GM12892 (cell line): ENCODE measurements at places on chromosomes 5 and 9.

- no peak for DNase-seq
These were observed 74.4 kb upstream of the FCN1 start for GRCh38 chr9:134991808-134992754.

DNA sequence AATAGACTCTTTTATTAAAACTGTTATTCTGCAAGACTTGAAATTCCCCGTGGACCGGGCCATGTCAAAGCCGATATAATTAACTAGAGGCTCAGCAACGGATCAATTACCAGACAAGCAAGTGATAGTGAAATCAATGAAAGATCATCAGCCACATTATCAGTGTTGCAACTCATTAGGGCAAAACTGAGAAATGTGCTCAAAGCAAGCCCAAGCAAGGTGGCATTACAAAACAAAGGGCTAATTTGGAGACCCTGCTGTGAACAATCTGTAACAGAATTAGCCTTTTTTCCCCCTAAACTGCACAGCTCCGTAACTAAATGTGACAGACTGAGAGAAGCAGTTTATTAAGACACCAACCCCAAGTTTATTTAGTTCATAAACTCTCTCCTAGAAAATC lies 140.3 kb downstream of the BNC2 start:
- no peak for DNase-seq

GRCh38 chr9:89350988-89351557 lies 32.8 kb downstream of the SECISBP2 start:
- DNase-seq = no peak

- no peak for DNase-seq
These were observed 1.7 kb downstream of the ADAMTS19 start for GRCh38 chr5:129461711-129462332.

DNA sequence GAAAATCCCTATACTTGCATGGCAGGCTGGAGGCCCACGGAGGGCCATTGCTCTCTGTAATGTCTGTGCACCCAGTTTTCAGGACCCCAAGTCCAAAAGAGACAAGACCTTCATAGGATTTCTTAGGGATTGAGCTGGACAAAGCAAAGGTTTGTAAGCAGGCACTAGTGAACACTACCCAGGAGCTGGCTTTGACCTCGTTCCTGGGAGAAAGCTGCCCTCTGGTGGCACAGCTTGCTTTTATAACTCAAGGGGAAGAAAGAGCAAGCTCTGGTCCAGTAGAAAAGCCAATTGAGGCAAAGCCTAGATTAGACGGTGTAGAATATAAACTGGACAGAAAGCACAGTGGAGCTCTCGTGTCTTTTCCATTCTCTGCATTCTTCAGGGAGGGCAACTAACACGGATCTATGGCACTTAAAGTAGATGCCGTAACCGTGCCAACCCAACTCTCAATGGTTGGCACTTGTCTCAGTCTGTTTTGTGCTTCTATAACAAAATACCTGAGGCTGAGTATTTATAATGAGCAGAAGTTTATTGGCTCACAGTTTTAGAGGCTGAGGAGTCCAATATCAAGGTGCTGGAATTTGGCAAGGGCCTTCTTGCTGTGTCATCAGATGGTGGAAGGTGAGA lies 7.9 kb downstream of the GABRP start:
- DNase-seq = no peak

GRCh38 chr9:93468763-93469456 lies 15.5 kb upstream of the FAM120AOS start:
- no peak for DNase-seq

- no peak for DNase-seq
These were observed 168.0 kb upstream of the IRX2 start for GRCh38 chr5:2919310-2920018.

DNA sequence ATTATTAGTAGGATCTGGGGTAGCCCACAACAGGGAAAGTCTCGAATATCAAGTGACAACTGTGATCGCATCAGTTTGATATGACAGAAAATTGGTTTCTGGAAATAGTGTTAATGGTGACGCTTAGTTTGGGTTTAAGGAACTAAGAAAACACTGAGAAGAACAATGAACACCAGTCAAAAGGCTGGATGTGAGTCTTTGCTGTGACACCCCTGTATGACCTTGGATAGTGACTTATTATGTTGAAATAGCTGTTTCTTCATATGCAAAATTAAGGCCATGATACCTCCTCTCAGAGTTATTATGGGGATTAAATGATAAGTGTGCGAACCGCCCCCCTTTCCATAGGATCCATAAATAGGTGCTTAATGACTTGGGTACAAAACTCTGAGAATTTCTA lies 926 bp downstream of the DNAJC25 start:
- DNase-seq = no peak

DNA sequence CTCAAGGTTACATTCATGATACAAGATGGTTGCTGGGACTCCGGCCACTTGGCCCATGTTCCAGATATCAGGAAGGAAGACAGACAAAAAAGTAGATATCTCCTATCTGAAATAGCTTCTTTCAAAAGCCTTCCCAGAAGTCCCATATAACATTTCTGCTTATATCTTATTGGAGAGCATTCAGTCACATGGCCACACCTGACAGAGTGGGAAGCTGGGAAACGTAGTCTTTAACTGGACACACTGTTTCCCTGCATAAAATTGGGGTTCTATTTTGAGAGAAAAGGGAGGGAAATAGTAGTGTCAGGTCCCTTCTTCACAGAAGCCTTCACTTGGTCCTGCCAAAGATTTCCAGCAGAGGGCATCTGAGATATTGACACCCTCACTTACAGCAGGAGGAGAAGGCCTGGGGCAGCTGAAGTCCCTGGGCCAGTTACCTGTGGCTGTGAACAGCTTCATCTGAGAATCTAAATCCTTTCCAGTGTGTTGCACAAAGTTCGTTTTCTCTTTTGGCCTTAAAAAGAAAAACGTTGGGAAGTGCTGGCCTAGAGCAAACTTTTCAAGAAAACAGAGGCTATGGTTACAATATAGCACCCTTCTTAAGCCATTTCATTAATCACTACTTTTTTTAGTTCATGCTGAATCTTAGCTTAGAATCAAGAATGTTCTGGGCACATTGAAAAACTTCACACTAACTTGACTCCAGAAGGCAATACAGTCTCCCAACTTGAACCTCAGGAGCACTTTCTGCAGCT lies 33.5 kb downstream of the SPEF2 start:
- no peak for DNase-seq

GRCh38 chr9:92965759-92966517 lies 18.6 kb downstream of the FGD3 start:
- DNase-seq = no peak

GRCh38 chr9:124202447-124202971 lies 55.2 kb upstream of the NEK6 start:
- DNase-seq = peak; percentile 63

GRCh38 chr5:11595045-11595444 lies 309.2 kb downstream of the CTNND2 start:
- DNase-seq = no peak

DNA sequence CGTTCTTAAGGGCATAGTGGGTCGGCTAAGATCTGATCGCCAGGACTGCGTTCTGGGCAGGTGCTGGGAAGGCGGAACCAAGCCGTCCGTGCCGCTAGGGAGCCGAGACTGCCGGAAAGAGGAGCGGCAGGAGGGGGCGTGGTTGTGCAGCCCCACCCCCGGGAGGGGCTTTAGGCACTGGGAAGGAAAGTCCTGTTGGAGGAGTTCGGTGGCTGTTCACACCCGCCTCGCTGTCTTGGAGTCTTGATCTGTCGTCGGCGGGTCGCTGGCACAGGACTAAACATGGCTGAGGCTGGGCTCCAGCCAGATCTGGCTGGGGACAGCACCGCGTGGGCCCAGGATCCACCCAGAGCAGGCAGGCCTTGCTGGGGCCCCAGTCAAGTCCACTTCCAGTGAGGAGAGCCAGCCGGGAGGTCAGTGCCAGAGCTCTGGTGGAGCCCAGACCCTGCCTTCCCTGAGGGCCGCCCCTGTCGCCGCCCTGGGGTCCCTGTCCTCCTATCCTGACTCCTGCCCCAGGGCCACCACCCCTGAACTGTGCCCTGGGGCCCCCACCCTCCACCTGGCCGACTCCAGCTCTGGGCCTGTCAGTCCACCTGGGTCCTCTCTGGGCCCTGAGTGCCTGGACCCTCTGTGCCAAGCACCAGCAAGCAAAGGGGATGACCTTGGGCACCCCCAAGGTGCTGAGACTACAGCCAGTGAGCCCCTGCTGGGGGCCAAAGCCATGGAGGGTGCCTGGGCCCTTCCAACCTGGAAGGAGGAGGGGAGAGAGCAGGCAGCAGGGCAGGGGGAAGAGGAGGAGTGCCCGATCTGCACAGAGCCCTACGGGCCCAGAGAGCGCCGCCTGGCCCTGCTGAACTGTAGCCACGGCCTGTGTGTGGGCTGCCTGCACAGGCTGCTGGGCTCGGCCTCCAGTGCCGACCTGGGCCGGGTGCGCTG lies 4.5 kb downstream of the RNF208 start:
- DNase-seq = no peak

DNA sequence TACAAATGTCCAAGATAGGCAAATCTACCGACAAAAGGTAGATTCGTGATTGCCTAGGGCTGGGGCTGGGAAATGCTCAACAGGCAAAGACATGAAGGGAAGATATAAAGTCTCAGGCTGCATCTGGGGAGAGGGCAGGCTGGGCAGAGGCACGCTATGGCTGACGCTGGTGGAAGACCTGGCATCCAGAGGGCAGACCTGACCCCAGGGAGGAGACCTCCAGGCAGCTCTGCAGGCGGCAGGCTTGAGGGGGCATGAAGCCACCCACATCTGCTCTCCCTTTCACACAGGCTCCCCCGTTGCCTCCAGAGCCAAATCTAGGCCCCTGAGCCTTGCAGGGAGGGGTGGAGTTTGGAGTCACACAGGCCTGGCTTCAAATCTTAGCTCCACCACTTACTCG lies 145.5 kb downstream of the PAX5 start:
- no peak for DNase-seq

DNA sequence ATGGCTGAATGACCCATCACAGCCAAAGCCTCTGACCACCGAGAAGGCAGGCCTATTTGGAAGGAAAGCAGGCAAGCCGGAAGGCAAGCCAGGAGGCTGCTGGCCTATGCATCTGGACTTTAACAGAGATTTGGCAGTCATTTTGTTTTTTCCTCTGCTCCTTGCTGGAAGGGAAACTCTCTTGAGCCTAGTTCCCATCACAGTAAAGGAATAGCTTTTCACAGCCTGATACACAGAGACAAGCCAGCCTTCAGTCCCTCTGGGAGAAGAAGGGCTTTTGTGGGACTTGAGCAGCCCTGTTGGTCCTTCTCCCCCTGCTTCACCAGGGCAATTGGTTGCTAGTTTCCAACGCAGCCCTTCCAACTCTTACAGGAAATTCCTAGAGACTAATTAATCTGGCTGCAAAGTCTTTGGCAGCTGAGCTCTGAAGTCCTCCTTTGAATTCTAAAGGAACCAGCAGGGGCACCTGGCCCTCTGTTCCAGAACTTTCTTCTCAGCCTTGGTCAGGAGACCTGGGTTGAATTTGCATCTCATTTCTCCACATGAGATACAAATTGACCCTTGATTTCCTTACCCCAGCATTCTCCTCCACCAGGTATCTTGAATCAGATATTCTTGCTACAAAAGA lies 157.3 kb upstream of the EPB41L4A start:
- no peak for DNase-seq

- DNase-seq = no peak
These were observed 174.0 kb downstream of the NR3C1 start for GRCh38 chr5:143229426-143229895.

DNA sequence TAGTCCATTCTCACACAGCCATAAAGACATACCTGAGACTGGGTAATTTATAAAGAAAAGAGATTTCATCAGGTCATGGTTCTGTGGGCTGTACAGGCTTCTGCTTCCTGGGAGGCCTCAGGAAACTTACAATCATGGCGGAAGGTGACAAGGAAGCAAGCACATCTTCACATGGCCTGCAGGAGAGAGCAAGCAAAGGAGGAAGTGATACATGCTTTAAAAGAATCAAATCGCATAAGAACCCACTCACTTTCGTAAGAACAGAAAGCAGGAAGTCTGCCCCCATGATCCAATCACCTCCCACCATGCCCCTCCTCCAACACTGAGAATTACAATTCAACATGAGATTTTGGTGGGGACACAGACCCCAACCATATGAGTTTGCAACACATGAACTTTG lies 5.1 kb upstream of the FBXO38 start:
- no peak for DNase-seq

DNA sequence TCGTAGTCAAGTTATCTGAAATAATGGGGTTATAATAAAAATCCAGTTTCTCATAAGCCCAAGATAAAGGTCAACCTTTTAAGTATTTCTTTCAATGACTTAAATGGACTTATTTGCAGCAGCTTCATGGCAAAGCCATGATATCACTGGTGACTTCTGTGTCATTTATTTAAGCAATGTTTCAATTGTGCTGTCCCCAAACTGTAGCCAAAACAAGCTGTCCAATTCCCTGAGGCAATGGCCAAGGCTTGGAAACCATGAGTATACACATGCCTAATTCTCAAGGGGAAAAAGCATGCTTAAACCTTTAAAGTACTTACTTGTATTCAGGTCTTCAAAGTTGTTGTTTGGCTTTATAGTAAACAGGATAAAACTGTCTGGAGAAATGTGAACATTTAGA lies 376.4 kb upstream of the TNC start:
- DNase-seq = no peak

GRCh38 chr5:32323741-32324140 lies 11.0 kb upstream of the MTMR12 start:
- DNase-seq = no peak

DNA sequence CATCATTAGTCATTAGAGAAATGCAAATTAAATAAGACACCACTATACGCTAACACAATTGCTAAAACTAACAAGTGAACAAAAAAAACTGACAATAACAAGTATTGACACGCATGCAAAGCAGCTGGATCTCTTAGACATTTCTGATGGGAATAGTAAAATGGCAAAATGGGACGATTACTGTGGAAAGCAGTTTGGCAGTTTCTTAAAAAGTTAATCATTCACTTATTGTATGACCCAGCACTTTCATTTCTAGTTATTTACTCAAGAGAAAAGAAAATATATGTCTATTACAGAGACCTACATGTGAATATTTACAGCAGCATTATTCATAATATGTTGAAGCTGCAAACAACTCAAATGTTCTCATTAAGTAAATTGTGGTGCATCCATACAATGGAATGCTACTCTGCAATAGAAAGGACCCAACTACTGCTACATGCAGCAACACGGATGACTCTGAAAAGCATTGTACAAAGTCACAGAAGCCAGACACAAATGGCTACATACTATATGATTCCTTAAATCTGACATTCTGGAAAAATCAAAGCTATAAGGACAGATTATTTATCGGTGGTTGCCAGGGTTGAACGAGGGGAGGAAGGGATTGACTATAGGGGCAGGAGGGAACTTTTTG lies 96.8 kb upstream of the ITGA2 start:
- DNase-seq = no peak

DNA sequence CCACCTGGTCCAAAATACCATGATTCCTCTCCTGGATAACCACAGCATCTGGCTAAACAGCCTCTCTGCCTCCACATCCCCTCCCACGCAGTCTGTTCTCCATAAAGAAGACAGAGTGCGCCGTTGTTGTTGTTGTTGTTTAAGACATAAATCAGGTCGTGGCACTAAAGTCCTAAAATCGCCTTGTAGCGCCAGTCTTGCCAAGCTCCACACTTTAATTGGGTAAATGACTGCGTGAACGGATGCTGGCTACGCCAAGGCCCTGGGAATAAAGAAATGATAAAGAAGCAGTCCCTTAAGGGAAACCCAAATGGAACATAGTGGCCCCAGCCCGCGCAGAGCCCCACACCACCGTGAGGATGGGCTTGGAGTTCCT lies 364 bp upstream of the SFXN1 start:
- DNase-seq = no peak
